ENCODE measurements at places on chromosomes 7 and 10.

DNA sequence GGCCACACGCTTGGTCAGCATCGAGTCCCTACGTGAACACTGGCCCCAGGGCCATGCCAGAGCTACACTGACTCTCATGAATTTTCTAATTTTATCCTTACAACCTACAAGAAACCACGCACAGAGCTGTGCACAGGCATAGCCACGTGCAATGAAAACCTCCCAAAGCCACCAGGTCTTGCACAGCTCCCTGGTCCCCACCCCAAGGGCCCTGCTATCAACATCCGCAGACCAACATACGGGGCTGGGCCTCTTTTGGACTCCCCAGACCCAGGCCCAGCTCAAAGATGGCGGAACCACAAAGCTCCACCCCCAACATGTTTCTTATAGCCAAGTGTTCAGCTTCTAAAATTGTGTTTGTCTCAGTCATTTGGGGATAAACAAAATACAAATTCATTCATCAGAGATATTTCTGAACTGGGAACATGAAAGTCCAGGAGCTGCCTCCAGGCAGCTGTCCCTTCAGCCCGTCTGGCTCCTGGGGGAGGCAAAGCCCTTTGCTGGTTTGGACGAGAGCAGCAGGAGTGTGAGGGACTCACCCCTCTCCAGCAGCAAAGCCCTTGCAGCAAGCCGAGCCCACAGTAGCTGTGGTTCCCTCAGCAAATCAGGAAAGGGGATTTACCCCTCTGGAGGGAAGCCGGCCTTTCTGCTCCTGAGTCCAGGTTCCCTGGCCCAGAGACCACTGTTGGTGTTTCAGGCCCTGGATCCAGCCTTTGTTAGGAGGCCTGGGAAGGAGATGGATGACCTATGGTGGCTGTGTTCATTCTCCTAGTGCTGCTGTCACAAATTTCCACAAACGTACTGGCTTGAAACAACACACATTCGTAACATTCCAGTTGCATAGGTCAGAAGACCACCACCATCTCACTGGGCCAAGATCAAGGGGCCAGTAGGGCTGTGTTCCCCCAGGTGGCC, 75.1 kb downstream of the OAT start:
- no peak for DNase-seq

- DNase-seq, result no peak
Observed at GRCh38 chr7:129993275-129993674, 40.5 kb upstream of the UBE2H start.

DNA sequence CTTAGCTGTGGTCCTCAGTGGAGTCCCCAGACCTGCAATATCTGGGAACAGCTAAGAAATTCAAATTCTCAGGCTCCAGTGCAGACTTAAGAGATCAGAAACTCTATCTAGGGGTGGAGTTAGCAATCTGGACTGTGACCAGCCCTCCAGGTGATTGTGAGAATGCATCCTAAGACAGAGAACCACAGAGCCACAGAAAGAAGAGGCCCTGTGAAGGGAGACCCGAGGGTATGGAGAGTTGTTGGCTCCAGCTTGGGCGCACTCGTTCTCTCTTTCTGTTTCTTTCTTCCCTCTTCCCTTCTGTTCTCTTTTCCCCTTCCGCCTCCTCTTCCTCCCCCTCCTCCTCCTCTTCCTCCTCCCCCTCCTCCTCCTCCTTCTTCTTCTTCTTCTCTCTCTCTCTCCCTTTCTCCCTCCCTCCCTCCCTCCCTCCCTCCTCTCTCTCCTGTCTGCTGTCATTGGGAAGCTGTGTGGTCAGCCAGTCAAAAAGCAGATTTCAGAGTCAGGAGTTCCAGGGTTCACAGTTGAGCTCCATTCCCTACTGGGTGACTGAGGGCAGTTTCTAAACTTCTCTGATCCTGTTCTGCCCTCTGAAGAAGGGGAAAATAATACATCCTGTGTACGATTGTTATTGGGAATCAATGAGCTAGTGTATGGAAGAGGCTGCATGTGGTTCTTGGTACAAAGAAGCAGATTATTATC, 62.1 kb upstream of the STEAP1B start:
- no peak for DNase-seq

- no peak for DNase-seq
Observed at GRCh38 chr10:63430091-63430998, 35.4 kb downstream of the JMJD1C start.

- DNase-seq, result no peak
Observed at GRCh38 chr7:44535348-44536064, 5.6 kb downstream of the NPC1L1 start.

DNA sequence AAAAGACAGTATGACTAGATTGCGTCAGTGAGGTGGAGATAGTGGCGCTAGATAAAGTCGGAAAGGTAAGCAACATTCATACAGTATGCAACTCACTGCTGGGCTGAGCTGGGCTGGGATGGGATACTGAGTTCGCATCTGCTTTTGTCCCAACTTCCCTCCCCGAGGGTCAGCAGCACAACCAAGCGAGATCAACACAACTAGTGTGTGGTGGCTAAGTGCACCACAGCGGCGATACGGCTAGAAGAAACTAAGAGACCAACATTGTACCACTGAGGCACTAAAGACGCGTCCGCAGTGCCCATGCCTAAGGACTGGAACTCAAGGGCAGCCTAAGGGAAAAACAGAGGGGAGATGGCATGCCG, 467 bp downstream of the EXOSC1 start:
- DNase-seq, result no peak

All from GM19239 (cell line).